Myometrial cell (primary cell): ENCODE measurements at places on chromosomes 7 and 10. TPM values are rescaled to one million over a fixed set of nuclear protein-coding genes. Genes with fewer than 3 reads are reported as not detected.

Gene EN2
- total RNA-seq: not detected in 2 replicates

Gene TYW1B
- total RNA-seq: 0.53 and 1.4 TPM in 2 replicates

Gene LBX1
- total RNA-seq: not detected in 2 replicates

Gene EPDR1
- total RNA-seq: 6.2 and 7.5 TPM in 2 replicates

Gene CTAGE6
- 0.35 TPM in 1 of 2 replicates, not detected in the other for total RNA-seq

Gene KLLN
- under 0.01 and 0.71 TPM in 2 replicates for total RNA-seq

Gene ATRNL1
- total RNA-seq: under 0.01 TPM in 1 of 2 replicates, not detected in the other

Gene TMEM72
- not detected in 2 replicates for total RNA-seq

Gene CALML3
- total RNA-seq: not detected in 2 replicates

Gene DDX21
- total RNA-seq: 45.6 and 59.4 TPM in 2 replicates

Gene LRRC17
- total RNA-seq: 104 and 108 TPM in 2 replicates

Gene AKAP9
- 12.1 and 13.5 TPM in 2 replicates for total RNA-seq

Gene ELAPOR2
- total RNA-seq: 0.29 and 6.4 TPM in 2 replicates

Gene CYP26C1
- total RNA-seq: not detected in 2 replicates

Gene SFRP4
- under 0.01 and 0.29 TPM in 2 replicates for total RNA-seq

Gene BBIP1
- 21.3 and 36.5 TPM in 2 replicates for total RNA-seq

Gene HOXA3
- total RNA-seq: 0.18 TPM in 1 of 2 replicates, not detected in the other

Gene MAGI2
- 1.7 and 1.9 TPM in 2 replicates for total RNA-seq

Gene ZMYND11
- total RNA-seq: 26.8 and 32.4 TPM in 2 replicates

Gene NEURL1
- total RNA-seq: not detected in 2 replicates

Gene AGAP4
- 0.89 and 5.5 TPM in 2 replicates for total RNA-seq

Gene TMEM209
- 6.6 and 11.9 TPM in 2 replicates for total RNA-seq

Gene INHBA
- 0.53 and 1.2 TPM in 2 replicates for total RNA-seq

Gene GDF10
- total RNA-seq: not detected in 2 replicates

Gene ZNF467
- 1.4 and 3.0 TPM in 2 replicates for total RNA-seq

Gene SLC39A12
- total RNA-seq: not detected in 2 replicates

Gene AGAP5
- 1.6 TPM in 1 of 2 replicates, not detected in the other for total RNA-seq

Gene HOXA1
- 1.7 and 2.1 TPM in 2 replicates for total RNA-seq

Gene TSC22D4
- 48.7 and 55.9 TPM in 2 replicates for total RNA-seq

Gene SLC29A3
- 2.5 and 4.3 TPM in 2 replicates for total RNA-seq
